GM12891 (cell line): ENCODE measurements at places on chromosomes 6 and 20.

- no peak for DNase-seq
Observed at GRCh38 chr6:67854098-67854497, 781.0 kb upstream of the ADGRB3 start.

GRCh38 chr6:42507901-42508300, 55.9 kb upstream of the UBR2 start:
- DNase-seq, result no peak

DNA sequence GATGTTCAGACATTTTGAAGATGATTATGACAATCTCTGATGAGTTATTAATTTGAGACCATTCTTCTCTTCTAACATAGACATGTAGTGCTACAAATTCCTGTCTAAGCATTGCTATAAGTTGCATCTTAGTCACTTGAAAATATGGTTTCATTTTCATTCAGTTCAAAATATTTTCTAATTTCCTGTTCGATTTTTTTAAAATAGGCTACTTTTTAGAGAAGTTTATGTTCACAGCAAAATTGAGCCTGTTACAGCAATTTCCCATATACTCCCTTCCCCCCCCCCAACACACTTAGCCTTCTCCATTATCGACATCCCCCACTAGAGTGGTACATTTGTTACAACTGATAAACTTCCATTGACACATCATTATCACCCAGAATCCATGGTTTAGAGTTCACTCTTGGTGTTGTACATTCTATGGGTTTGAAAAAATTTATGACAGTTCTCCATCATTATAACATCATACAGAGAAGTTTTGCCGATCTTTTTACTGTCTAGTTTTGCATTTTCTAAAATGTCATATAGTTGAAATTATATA, 31.2 kb downstream of the PLAGL1 start:
- DNase-seq, result no peak

DNA sequence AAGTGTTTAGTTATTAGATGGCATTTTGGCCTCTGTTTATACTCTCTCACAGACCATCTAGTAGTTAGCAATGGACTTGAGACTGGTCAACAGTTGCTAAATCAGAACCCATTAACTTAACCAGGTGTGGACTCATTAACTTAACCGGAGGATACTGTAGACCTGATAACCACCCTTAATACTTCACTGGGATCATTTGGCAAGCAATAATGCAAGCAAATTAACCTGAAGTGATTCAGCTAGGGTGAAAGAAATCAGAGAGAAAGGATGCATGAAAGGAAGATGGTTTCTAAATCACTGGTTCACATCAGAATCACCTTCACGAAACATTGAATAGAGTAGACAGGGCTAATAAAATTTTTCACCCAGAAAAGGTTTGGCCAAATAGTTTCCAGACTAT, 73.3 kb downstream of the TMEM244 start:
- no peak for DNase-seq

GRCh38 chr20:41956338-41957074, 338.3 kb upstream of the CHD6 start:
- no peak for DNase-seq

- DNase-seq, result peak; percentile 78
Observed at GRCh38 chr20:38152175-38152620, 12.9 kb downstream of the TGM2 start.

DNA sequence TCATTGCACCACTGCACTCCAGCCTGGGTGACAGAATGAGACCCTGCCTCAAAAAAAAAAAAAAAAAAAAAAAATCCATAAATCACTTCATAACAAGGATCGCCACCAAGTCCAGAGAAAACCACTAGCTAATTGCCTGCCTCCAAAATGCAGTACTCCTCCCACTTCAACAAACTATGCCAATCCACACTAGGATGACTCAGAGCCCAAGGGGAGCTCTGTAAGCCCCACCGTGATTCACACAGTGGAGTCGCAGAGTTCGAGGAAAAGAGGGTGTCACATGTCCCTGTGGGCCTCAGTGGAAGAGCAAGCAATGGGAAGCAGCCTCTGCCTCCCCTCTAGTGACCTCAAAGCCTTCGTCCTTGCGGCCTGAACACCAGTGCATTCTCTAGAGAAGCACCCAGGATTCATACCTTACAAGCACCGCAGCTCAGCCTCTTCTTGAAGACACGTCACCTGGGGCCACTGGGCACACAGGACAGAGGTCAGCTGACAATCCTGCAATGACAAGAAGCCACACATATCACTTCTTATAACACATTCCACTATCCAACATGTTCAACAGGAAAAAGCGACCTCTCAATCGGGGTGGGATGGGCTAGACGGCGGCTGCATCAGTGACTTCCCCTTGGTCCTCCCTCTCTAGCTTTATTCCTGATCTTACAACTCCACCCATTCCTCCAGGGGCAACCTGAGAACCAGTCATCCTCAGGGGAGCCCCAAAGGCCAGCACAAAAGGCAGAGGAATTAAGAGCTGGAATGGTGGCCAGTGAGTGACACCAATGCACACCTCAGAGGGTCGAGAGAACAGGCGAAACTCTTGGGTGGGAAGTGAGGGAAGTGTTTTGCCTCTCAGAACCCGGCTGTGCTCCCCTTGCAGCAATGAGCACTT, 8.9 kb downstream of the SNHG17 start:
- no peak for DNase-seq

DNA sequence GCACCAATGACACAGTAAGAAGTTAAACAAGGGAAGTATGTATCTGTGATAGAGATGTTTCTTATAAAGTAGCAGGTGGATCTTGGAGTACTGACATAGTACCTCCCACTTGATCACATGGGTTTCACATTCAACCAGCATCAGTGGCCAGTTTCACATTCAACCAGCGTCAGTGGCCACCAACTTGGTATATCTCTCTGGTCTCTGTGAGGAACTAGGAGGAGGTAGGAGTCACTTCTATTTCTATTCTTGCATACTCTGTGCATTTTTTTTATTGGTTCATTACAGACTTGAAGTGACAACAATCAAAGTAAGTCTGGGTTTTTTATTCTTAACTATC, 200.3 kb upstream of the SIM1 start:
- DNase-seq, result peak; percentile 2
